ENCODE measurements at places on chromosomes 6 and 20.

DNA sequence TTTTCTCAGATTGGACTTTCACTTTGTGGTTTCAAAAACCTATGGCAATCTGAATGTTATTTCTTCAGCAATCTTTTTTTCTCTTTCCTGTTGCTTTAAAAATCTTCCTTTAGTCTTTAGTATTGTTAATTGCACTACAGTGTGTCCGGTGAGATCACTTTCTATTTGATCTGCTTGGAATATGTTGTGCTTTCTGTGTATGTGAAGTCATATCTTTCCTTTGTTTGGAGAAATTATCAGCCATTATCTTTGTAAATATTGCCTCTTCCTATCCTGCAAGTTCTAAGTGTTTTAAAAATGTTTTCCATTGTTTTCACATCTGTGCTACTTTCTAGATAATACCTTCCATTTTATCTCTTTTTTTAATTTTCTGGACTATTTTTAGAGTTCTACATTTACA lies 171.4 kb upstream of the PRSS16 start:
- no peak for DNase-seq

DNA sequence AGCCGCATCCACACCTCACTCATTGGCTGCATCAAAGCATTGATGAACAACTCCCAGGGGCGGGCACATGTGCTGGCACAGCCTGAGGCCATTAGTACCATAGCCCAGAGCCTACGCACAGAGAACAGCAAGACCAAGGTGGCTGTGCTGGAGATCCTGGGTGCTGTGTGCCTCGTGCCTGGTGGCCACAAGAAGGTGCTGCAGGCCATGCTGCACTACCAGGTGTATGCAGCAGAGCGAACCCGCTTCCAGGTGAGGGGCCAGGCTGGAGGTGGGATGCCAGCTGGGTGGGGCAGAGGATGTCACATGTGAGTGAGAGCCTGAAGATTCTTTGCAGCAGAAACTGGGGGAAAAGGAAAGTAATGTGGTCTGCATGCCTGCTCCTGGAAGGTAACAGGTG lies 66.7 kb downstream of the MOCS1 start:
- DNase-seq = no peak

- no peak for DNase-seq
These were observed 415 bp upstream of the CUL9 start for GRCh38 chr6:43181621-43181941.

GRCh38 chr6:81456416-81456815 lies 296.1 kb downstream of the TENT5A start:
- DNase-seq = no peak

- no peak for DNase-seq
These were observed 132.6 kb downstream of the TRMT11 start for GRCh38 chr6:126118936-126119335.

DNA sequence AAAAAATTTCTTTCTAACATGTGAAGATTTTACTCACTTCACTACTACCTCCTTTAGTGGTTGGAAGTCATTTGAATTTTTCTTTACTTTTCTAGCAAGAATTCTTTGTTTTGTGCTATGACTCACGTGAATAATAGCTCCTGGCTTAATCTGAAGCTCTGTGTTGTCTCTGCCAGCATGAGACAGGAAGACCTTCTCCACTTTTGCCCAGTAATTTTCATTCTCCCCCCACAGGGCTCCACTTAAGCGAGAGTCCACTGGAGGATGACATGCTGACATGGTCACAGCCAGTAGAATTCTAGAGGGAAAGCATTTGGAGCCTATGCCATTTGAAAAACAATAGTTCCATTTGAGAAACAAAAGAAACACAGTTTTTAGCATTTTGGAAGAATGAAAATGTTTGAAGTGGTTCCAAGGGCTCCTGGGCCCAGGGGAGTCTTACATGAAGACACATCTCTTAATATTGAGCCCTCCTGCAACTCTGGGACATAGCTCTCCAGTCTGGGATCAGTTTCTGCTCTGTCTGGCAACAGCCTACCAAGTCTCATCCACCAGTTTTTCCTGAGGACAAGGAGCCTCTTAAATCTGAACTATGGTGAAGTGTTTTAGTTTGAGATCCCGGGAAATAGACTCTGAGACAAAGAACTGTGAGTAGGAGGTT lies 231.4 kb downstream of the PAX1 start:
- DNase-seq = no peak

DNA sequence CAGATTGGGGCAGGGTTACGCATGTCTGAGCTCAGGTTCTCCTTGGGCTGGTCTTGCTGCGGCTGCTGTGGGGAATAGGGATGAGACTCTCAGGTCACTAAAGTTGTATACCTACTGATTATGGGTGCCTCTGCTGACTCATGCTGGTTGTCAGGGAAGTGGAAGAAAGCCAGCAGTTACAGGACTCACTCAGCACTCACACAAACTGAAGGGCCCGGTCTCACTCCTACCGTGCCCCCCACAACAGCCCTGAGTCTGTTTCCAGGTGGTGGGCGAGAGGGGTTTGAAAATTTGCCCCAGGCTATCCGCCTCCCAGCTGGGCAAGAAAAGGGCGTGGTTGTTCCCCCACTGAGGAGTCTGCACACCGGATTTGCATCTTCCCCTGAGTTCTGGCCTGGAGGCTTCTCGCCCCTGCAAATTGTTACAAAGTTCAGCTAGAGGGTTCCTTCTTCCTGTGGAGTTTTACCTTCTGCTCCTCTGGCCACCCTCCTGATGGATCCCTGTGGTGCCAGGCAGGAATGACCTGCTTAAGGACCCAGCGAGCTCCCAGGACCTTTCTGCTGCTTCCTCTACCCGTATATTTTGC lies 659.2 kb downstream of the HDGFL1 start:
- no peak for DNase-seq

- DNase-seq = no peak
These were observed 199.8 kb upstream of the SASH1 start for GRCh38 chr6:148142821-148143220.

DNA sequence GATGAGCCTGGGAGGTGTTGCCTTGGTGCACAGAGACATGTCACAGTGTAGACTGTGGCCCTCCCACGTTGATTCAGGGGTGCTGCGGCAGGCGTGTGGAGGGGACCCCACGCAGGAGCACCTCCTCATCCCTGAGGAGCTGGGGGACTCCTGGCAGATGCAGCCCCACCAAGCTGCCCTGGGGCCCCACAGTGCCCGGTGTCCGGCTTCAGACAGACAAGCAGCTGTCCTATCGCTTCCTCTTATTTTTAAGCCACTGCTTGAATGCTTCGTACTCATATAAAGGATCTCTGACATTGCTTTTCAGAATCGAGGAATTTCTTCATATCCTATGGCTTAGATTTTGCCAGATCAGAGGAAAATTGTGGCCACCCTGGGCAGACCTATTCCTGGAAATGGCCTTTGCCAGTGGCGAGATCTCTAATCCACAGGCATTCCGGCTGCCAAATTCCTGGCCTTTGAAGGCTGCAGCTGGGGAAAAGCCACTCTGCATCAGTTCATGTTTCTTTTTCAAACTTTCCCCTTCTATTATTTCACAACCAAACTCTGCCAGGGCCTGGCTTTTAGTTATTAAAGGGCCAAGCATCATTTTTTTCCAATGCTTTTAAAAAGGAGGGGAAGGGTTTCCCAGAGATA lies 337.0 kb downstream of the THBS2 start:
- DNase-seq = no peak

DNA sequence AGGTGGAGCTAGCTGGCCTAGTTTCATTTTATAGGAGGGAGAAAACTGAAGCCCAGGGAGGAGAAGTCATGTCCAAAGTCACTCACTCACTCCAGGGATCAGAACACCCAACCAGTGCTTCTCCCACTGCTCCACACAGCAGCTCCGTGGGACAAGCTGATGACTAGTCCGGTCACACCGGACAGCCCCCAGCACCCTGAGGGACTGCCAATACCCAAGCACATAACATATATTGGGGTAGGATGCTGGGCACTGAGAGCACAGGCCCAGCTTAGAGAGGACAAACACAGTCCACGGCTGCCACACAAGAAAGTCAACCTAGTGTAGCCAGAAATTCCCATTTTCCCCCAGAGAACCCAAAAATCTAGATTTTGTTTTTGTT lies 5.7 kb downstream of the RRBP1 start:
- no peak for DNase-seq

DNA sequence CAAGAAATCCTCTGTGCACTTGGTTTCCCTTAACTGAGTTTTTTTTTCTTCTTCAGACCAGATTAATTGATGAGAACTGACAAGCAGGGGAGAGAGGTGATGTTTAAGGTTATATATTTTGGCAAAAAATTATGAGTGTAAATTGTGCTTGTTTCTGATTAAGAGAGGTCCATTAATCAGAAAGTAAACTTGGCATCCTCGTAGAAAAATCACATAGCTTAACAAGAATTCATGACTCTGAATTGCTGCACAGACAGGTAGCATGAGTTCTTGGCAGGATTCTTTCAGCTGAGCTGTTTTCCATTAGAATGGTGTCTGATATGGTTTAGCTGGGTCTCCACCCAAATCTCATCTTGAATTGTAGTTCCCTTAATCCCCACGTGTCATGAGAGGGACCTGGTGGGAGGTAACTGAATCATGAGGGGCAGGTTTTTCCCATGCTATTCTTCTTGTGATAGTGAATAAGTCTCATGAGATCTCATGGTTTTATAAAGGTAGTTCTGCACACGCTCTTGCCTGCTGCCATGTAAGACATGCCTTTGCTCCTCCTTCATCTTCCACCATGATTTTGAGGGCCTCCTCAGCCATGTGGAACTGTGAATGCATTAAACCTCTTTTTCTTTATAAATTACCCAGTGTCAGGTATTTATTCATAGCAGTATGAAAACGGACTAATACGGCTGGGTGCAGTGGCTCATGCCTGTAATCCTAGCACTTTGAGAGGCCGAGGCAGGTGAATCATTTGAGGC lies 34.2 kb upstream of the DDR1 start:
- DNase-seq = no peak

DNA sequence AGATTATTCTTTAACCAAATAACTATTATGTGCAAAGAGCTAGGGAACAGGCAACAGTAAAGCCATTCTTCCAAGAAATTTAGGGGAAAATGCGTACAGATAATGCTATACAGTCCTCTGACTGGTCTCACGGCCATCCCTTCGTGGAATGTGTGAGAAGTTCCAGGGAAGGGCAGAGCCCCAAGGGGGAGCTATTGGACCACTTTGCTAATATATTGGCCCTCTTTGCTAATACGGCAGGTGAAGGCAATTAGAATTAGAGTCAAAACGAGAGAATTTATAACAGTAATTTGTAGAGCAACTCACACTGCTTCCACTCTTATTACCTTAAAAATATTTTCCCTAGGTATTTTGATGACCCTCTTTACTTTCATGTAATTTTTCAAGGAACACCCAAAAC lies 140.4 kb downstream of the IMPG1 start:
- no peak for DNase-seq

- no peak for DNase-seq
These were observed 31.7 kb downstream of the SLC35A1 start for GRCh38 chr6:87504441-87504840.

GRCh38 chr6:168717491-168717890 lies 276.5 kb downstream of the SMOC2 start:
- DNase-seq = no peak

DNA sequence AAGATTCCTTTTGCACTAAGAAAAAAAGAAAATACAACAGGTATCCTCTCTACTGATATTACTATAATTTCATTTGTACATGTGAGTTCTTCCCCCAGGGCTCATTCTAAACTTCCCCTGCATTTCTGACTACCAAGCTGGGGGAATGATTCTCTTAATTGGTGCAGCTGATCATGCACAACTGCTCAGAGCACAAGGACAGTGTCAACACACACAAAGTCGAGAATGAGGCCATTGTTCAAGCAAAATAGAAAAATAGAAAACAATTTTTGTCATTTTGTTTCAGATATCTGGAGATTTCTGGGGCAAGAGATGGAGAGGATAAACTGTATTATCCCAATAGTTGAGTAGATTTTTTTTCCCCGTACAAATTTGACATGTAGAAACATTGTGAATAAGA lies 236.3 kb downstream of the HAO1 start:
- no peak for DNase-seq

- no peak for DNase-seq
These were observed 748 bp upstream of the ATP9A start for GRCh38 chr20:51768759-51769517.

GRCh38 chr6:84882768-84883766 lies 118.7 kb upstream of the TBX18 start:
- no peak for DNase-seq

GRCh38 chr6:52087498-52087999 lies at the start of gene PKHD1:
PKHD1 (minus strand) TSS chr6:52087613; CDS start chr6:52084933, 2,680 bp downstream.
- DNase-seq = no peak

GRCh38 chr6:149717255-149717587 lies 680 bp downstream of the LATS1 start:
- DNase-seq = no peak

DNA sequence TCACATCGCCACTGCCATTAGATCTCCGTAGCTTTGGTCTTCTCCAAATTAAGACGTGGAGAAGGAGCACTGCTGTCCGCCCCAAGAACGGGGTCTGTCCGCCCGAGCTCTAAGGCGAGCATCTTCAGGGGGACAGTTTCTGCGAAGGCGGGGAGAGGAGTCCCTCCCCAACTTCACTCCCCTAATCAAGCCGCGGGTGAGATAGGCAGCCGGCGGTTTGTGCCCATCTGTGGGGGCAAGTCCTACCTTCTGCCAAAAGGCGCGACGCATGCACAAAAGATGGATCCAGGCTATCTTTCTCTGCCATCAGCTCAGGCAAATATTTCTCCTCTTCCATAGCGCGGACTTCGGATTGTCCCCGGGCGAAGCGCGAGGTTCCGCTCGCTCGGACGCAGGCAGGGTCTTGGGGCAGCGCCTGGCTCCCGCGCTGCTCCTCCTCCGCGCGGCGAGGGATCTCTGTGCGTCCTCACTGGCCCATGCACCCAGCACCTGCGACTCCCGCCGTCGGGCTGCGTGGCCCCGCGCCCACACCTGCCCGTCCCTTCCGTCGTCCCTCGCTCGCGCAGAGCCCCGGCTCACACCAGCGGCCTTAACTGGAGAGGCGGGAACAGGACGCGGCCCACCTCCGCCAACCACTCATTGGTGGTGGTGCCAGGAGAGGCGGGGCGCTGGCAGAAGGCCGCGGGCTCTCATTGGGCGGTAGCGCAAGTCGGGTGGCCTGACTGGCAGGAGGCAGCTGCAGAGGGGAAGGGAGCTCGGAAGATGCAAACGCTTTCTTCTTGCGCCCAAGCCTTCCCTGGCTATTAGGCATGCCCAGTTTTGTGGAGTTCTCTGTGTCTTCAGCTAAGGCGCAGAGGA lies at the start of gene KHDRBS2:
KHDRBS2 (minus strand) TSS at position 614 of the 858 bp plus-strand sequence.
- DNase-seq = peak; percentile 89

- DNase-seq = no peak
These were observed 266.0 kb downstream of the CDKAL1 start for GRCh38 chr6:20800229-20800628.

- DNase-seq = no peak
These were observed 79.8 kb upstream of the EMILIN3 start for GRCh38 chr20:41446456-41446855.

GRCh38 chr6:8278562-8278961 lies 156.8 kb downstream of the SLC35B3 start:
- no peak for DNase-seq

GRCh38 chr6:150144294-150144868 lies 1.5 kb downstream of the PPP1R14C start:
- DNase-seq = peak; percentile 28

GRCh38 chr20:50335105-50335504 lies 144.5 kb downstream of the CEBPB start:
- peak; percentile 54 for DNase-seq

GRCh38 chr6:128290221-128290620 lies 230.2 kb downstream of the PTPRK start:
- DNase-seq = no peak

GRCh38 chr6:100023798-100024197 lies 29.8 kb upstream of the MCHR2 start:
- no peak for DNase-seq

Data from suppressor macrophage treated with lipopolysaccharide for 4 hours (primary cell).